ENCODE measurements at places on chromosomes 5 and 9.

DNA sequence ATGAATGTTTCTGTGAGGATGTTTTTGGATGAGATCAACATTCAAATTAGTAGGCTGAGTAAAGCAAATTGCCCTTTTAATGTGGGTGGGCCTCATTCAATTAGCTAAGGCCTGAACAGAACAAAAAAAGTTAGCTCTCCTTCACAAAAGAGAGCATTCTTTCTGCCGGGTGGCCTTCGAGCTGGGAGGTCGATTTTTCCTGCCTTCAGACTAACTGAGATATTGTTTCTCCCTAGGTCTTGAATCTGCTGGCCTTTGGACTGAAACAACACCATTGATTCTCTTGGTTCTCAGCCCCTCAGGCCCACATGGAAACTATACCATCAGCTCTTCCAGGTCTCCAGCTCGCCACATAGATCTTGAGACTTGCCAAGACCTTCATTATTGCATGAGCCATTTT is 29.1 kb upstream of the FREM1 start:
- H3K36me3 ChIP-seq, result no peaks in the 10 kb centered on the region
- H3K4me3 ChIP-seq, result no peak overlapping the region
- no peak for DNase-seq
- H3K4me1 ChIP-seq, result no peaks in the 10 kb centered on the region
- no peak overlapping the region for H3K27ac ChIP-seq

- no peak overlapping the region for H3K4me3 ChIP-seq
- H3K27ac ChIP-seq, result no peak overlapping the region
- DNase-seq, result no peak
- no peaks in the 10 kb centered on the region for H3K4me1 ChIP-seq
- H3K27me3 ChIP-seq, result no peaks in the 10 kb centered on the region
Observed at GRCh38 chr5:87095787-87096186, 171.9 kb upstream of the RASA1 start.

DNA sequence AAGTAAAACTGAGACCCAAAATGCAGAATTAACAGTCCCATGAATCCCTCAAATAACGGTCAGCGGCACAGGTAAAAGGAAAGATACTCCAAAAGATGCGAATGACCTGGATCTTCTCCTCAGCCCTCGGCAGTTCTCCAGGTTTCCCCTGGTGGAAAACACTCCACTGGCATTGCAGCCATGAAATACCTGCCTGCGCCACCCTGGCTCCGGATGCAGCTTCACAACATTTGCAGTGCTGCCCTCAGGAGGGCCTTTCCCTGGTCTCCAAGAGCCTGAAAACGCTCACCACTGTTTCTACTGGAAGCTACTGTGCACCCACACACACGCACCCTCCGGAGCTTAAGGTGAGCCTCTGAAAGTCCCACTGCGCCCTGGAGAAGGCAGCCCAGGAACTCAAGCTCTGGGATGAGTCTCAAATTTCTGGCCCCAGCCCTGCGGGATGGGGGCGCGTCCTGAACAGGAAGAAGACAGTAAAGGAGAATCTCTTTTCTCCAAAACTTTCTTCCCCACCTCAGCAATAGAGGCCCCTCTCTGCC is 612 bp downstream of the UGT3A2 start:
- DNase-seq, result no peak
- H3K36me3 ChIP-seq, result no peaks in the 10 kb centered on the region
- no peaks in the 10 kb centered on the region for H3K27me3 ChIP-seq
- no peak overlapping the region for H3K4me3 ChIP-seq
- H3K4me1 ChIP-seq, result no peaks in the 10 kb centered on the region

- DNase-seq, result no peak
- H3K27ac ChIP-seq, result no peak overlapping the region
- no peaks in the 10 kb centered on the region for H3K27me3 ChIP-seq
Observed at GRCh38 chr5:143177263-143177983, 226.1 kb downstream of the NR3C1 start.

DNA sequence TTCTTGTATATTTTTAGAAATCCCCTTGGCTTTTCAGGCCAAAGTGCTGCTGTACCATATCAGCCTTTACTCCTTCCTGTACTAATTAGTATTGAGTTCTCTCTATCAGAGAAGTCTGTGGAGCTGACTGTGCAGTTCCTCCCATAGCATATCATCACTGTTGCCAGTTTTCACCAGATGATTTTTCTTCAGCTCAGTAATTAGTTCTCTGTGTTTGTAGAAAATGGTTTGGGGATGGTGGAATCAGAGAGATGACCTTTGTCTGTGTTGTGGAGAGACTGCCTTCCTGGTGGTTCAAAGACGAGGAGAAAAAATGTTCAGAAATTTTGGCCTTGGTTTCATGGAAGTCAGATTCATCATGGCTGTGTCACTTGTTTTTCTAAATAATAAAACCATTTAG is 227.5 kb upstream of the ACTBL2 start:
- H3K4me3 ChIP-seq, result no peak overlapping the region
- no peaks in the 10 kb centered on the region for H3K36me3 ChIP-seq
- H3K4me1 ChIP-seq, result peaks cover 4% of the 10 kb centered on the region
- no peaks in the 10 kb centered on the region for H3K27me3 ChIP-seq

DNA sequence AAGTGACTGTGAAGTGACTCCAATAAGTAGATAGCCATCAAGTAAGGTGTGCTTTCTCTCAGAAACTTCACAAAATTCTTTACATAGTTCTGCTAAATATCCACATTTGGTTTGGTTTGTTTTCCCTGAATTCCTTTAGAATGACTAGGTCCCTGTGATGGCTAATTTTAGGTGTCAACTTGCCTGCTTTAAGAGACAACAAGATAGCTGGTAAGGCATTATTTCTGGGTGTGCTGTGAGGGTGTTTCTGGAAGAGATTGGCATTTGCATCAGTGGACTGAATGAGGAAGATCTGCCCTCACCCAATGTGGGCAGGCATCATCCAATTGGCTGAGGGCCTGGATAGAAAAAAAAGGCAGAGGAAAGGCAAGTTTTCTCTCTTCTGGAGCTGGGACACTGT is 8.3 kb upstream of the PTBP3 start:
- H3K4me1 ChIP-seq, result no peaks in the 10 kb centered on the region
- no peak for DNase-seq
- no peak overlapping the region for H3K4me3 ChIP-seq

- H3K27me3 ChIP-seq, result no peaks in the 10 kb centered on the region
- DNase-seq, result no peak
Observed at GRCh38 chr9:26802921-26803320, 89.7 kb downstream of the CAAP1 start.

GRCh38 chr5:149667084-149667828 is 62.9 kb upstream of the PPARGC1B start:
- no peak overlapping the region for H3K4me3 ChIP-seq
- no peak for DNase-seq
- no peaks in the 10 kb centered on the region for H3K27me3 ChIP-seq
- no peaks in the 10 kb centered on the region for H3K4me1 ChIP-seq
- H3K27ac ChIP-seq, result no peak overlapping the region
- H3K36me3 ChIP-seq, result no peaks in the 10 kb centered on the region

DNA sequence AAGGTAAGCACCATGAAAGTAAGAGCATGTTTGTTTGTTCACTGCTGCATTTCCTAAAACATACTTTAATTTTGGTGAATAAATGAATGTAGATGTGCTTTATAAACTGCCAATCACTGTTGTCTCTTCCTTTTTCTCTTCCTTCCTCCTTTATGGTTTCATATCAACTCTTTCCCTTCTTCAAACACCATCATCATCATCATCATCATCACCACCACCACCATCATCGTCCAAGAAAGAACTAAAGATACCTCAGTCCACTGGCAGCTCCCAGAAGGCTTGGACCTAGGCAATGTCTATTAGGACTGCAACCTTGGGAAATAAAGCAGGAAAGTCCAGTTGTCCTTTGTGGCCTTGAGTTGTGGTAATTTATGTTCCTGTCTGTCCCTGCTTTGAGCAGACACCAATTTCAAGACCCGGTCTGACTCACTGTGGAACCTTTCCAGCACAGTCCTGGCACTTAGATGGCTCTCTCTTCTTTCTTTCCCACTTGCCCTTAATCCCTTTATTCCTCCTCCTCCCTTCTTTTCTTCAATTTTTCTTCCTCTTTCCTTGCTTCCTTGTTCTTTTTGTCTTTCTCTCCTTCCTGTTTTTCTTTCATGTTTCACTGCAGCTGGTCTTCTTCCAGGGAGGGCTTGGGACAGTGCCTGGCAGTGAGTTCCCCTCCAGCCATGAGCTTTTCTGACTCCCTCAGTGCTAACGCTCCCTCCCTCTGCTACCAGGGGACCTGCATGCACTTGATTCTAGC is 99.3 kb downstream of the ANGPTL2 start:
- H3K4me1 ChIP-seq, result peaks cover 15% of the 10 kb centered on the region
- H3K27me3 ChIP-seq, result no peaks in the 10 kb centered on the region
- H3K36me3 ChIP-seq, result no peaks in the 10 kb centered on the region
- H3K27ac ChIP-seq, result peak overlapping the region; percentile 89

GRCh38 chr5:109739741-109740728 is 50.3 kb downstream of the MAN2A1 start:
- no peak overlapping the region for H3K4me3 ChIP-seq
- no peaks in the 10 kb centered on the region for H3K36me3 ChIP-seq
- no peak overlapping the region for H3K27ac ChIP-seq
- peaks cover 3% of the 10 kb centered on the region for H3K4me1 ChIP-seq
- H3K27me3 ChIP-seq, result no peaks in the 10 kb centered on the region

DNA sequence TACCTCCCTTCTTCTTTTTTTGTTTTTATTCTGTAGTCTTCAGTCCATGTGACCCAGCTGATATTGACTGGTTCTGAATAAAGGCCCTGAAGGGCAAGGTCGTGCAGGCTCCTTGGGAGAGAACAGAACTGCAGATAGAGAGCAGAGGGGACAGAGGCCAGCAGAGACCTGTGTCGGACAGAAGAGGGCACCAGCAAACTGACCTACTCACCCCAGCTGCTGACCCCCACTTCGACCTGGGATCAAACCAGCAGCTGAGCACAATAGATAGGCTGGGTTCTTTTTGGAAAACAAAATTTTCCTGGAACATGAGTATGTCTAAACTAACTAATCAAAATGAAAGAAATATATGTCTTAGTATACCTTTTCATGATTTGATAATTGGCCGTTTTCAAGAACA is 695.1 kb downstream of the NR2F1-AS1 start:
- DNase-seq, result no peak
- no peaks in the 10 kb centered on the region for H3K36me3 ChIP-seq
- H3K4me3 ChIP-seq, result no peak overlapping the region
- no peaks in the 10 kb centered on the region for H3K27me3 ChIP-seq
- peaks cover 8% of the 10 kb centered on the region for H3K4me1 ChIP-seq

- H3K4me3 ChIP-seq, result no peak overlapping the region
- DNase-seq, result no peak
- H3K4me1 ChIP-seq, result no peaks in the 10 kb centered on the region
- no peaks in the 10 kb centered on the region for H3K27me3 ChIP-seq
- H3K27ac ChIP-seq, result no peak overlapping the region
Observed at GRCh38 chr5:178192244-178192643, 5.1 kb upstream of the GMCL2 start.

DNA sequence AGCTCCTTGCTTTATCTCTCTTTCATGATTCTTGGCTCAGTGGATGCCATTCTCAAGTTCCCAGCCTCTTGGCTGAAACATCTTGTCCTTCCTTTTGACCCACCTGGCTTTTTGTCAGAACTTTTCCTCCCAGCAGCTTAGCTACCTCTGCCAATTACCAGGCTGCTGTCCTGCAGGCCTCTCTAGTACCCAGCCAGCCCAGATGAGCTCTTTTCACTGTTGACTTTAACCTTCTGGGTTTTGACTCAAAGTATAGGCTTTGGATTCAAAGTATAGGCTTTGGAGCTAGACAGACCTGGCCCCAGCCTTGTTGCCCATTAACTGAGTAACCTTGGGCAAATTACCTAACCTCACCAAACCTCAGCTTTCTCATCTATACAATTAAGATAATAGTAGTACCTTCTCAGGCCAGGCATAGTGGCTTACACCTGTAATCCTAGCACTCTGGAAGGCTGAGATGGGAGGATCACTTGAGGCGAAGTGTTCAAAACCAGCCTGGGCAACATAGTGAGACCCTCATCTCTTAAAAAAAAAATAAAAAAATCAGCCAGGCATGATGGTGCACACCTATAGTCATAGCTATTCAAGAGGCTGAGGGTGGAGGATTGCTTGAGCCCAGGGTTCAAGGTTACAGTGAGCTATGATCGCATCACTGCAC is 6.6 kb upstream of the TMEFF1 start:
- H3K4me3 ChIP-seq, result no peak overlapping the region
- no peaks in the 10 kb centered on the region for H3K4me1 ChIP-seq

GRCh38 chr5:75666801-75667200 is 50.4 kb downstream of the POC5 start:
- H3K36me3 ChIP-seq, result no peaks in the 10 kb centered on the region
- H3K27ac ChIP-seq, result no peak overlapping the region
- H3K4me1 ChIP-seq, result no peaks in the 10 kb centered on the region
- no peak for DNase-seq

- DNase-seq, result no peak
- H3K4me1 ChIP-seq, result no peaks in the 10 kb centered on the region
- H3K4me3 ChIP-seq, result no peak overlapping the region
- no peaks in the 10 kb centered on the region for H3K27me3 ChIP-seq
- H3K27ac ChIP-seq, result no peak overlapping the region
Observed at GRCh38 chr9:137781906-137782585, 95.5 kb upstream of the CACNA1B start.

DNA sequence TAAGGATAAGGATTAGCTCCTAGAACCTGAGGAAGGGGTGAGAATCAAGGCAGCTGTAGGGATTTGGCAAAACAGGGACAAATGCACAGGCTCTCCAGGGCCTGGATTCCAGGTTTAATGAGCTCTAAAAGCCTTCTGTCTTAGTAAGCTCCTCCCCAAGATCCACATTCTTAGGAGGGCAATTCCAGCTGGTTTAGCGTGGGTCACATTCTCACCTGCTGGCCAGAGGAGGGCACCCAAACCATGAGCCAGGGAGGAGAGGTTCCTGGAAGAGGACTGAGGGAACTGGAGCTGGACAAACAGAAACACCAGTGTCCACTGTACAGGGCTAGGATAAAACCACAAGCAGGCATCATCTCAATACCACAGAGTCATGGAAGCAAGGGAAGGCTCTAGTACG is 480.0 kb downstream of the CCDC171 start:
- no peaks in the 10 kb centered on the region for H3K36me3 ChIP-seq
- H3K27me3 ChIP-seq, result no peaks in the 10 kb centered on the region
- DNase-seq, result no peak
- H3K4me1 ChIP-seq, result no peaks in the 10 kb centered on the region
- no peak overlapping the region for H3K4me3 ChIP-seq
- H3K27ac ChIP-seq, result no peak overlapping the region

DNA sequence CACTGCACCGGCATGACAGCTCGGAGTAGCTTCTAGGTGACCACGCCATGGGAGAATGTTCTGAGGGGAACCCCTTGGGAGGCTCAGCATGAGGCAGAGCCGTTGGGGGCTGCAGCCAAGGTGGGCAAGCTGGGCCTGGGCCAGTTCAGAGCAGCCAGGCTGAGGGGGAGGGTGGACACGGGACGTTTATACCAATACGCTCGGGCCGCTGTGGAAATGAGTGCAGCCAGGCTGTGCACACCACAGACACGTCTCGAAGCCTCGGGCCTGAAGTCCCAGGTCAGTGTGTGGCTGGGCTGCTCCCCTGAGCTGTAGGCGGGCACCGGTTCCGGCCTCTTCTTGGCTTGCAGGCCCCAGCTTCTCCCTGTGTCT is 28.9 kb upstream of the SLC12A7 start:
- DNase-seq, result no peak
- H3K36me3 ChIP-seq, result no peaks in the 10 kb centered on the region
- no peaks in the 10 kb centered on the region for H3K4me1 ChIP-seq

Measured in ovary (tissue), 10 donors.